ENCODE measurements at places on chromosomes 11 and 22. TPM values are rescaled to one million over a fixed set of nuclear protein-coding genes. Genes with fewer than 3 reads are reported as not detected.

NRGN gene
- total RNA-seq: 1.7 TPM

FBLN1 gene
- total RNA-seq: 305 TPM

OR8J3 gene
- total RNA-seq: not detected

MTNR1B gene
- 0.53 TPM for total RNA-seq

OR5A1 gene
- total RNA-seq: not detected

GGTLC2 gene
- not detected for total RNA-seq

PDHX gene
- total RNA-seq: 48.6 TPM

CBLIF gene
- total RNA-seq: not detected

TRIM22 gene
- 1.1 TPM for total RNA-seq

MIAT gene
- 4.2 TPM for total RNA-seq

C11orf42 gene
- total RNA-seq: not detected

RAB36 gene
- total RNA-seq: 2.6 TPM

C11orf91 gene
- not detected for total RNA-seq

C11orf65 gene
- 0.66 TPM for total RNA-seq

OR4S2 gene
- not detected for total RNA-seq

C11orf97 gene
- total RNA-seq: not detected

FZD4 gene
- total RNA-seq: 55.1 TPM

AP5B1 gene
- total RNA-seq: 29.1 TPM

UBQLNL gene
- total RNA-seq: not detected
